ENCODE measurements at places on chromosomes 13 and 19.
A peak's percentile ranks its signal among the peaks of the same experiment; 100 is the strongest.

DNA sequence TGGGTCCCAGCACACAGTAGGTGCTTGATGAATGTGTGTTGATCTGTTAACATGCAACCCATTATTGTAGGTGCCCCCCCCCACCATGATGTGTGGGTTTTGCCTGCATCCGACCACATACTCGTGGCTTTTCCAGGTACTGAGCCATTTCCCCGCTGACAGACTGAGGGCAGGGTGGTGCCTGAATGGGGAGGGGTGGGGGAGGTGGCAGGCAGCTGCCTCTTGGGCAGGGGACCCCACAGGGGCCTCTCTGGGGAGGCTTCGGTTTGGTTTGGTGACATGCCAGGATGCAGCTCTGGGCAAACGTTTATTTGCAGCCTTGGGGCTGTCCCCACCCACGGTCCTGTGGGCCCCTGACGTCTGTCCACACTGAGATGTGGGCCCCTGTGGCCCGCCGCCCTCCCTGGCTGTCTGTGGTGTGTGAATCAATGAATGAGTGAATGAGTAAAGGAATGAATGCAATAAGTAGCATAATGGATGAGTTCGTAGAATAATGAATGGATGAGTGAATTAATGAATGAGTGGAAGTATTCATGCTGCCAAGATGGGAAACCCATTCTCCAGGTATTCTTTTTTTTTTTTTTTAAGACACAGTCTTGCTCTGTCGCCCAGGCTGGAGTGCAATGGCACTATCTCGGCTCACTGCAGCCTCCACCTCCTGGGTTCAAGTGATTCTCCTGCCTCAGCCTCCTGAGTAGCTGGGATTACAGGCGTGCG is 9.0 kb upstream of the JUND start:
- peak; percentile 97 for DNase-seq
- peak overlapping the region; percentile 91 for H3K4me3 ChIP-seq
- H3K36me3 ChIP-seq = peaks cover 8% of the 10 kb centered on the region
- H3K4me1 ChIP-seq = peaks cover 67% of the 10 kb centered on the region
- H3K27me3 ChIP-seq = no peaks in the 10 kb centered on the region

DNA sequence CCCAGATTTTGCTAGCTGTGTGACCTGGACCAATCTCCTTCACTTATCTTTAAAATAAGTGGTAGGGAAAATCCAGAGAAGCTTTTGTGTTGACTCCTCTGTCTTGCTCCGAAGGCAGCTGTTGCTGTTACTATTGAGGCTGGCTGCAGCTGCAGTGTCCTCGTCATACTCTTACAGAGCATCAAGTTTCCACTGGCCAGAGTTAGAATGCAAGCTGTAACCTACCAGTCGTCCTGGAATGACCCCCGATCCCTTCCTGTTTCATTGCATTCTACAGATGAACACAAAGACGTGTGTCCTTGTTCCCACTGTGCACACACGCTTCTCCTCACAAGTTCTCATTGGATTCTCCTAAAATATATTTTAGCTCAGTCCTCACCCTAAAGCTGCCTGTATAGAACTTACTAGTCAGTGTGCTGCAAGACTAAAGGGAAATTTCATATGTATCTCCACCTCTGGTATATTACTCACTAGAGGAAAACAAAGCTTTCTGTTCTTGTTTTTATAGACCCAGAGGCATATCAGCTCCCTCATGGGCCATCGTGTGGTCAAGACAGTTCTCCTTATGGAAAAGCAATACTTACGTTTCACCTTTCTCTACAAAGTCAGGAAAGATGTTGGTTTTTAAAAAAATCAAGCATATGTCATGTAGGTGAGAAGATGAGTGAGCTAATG is 589.8 kb downstream of the LMO7 start:
- H3K4me1 ChIP-seq = no peaks in the 10 kb centered on the region
- no peak overlapping the region for H3K27ac ChIP-seq
- H3K36me3 ChIP-seq = no peaks in the 10 kb centered on the region
- no peaks in the 10 kb centered on the region for H3K27me3 ChIP-seq
- DNase-seq = no peak

- peaks cover 2% of the 10 kb centered on the region for H3K4me1 ChIP-seq
- no peak overlapping the region for H3K4me3 ChIP-seq
- no peak overlapping the region for H3K27ac ChIP-seq
Measured at GRCh38 chr13:30865123-30866049, 40.7 kb upstream of the MEDAG start.

GRCh38 chr19:17289489-17289888 is 7.8 kb downstream of the ANKLE1 start:
- H3K4me3 ChIP-seq = no peak overlapping the region
- peaks cover 3% of the 10 kb centered on the region for H3K27me3 ChIP-seq
- no peak overlapping the region for H3K27ac ChIP-seq
- H3K4me1 ChIP-seq = peaks cover 11% of the 10 kb centered on the region
- DNase-seq = peak; percentile 63

DNA sequence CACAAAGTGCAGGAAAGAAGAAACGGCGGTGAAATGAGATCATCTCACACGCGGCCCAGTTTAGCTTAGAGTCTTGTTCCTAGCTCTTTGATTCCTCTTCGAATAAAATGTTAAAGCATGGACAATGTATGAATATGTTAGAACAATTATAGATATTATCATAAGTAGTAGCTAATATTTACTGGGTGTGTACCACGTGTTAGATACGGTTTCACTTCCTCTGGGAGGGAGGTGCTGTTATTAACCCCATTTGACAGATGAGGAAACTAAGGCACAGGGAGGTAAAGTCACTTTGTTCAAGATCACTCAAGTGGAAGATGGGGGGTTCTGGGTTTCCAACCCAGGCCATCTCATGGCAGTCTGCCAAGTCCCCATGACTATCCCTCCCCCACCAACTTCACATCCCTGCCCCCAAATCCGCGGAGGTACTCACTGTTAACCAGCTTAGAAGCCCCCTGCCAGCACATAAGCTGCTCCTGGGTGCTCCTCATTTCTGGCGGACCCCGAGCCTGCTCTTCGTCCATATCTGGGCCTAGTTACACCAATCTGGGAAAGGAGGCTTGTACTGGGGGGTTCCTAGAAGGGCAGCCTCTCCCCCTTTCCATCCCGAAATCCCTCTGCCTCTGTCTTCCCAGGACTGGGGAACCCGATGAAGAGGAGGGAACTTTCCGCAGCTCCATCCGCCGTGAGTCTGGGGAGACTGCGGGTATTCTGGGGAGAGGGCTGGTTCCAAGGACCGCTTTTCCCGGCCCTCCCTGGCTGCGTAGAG is 1.0 kb upstream of the FXYD7 start:
- peaks cover 25% of the 10 kb centered on the region for H3K4me1 ChIP-seq
- no peaks in the 10 kb centered on the region for H3K36me3 ChIP-seq
- no peak overlapping the region for H3K27ac ChIP-seq
- H3K27me3 ChIP-seq = peaks cover 29% of the 10 kb centered on the region
- no peak for DNase-seq
